ENCODE measurements at places on chromosomes 13 and 19.

GRCh38 chr13:104733427-104733826, 1667.2 kb upstream of the SLC10A2 start:
- no peak for DNase-seq

- DNase-seq = no peak
Observed at GRCh38 chr19:10631874-10632273, 6.5 kb downstream of the SLC44A2 start.

- DNase-seq = no peak
Observed at GRCh38 chr19:1438933-1439354, 748 bp downstream of the RPS15 start.

- DNase-seq = no peak
Observed at GRCh38 chr19:30168760-30169159, 203.4 kb upstream of the ZNF536 start.

- DNase-seq = no peak
Observed at GRCh38 chr13:49218493-49219051, 1.6 kb upstream of the MLNR start.

- peak; percentile 22 for DNase-seq
Observed at GRCh38 chr13:48526286-48526685, 6.6 kb downstream of the RCBTB2 start.

- no peak for DNase-seq
Observed at GRCh38 chr13:85501616-85502015, 297.6 kb downstream of the SLITRK6 start.

GRCh38 chr19:24142771-24143170, 55.8 kb downstream of the ZNF254 start:
- no peak for DNase-seq

DNA sequence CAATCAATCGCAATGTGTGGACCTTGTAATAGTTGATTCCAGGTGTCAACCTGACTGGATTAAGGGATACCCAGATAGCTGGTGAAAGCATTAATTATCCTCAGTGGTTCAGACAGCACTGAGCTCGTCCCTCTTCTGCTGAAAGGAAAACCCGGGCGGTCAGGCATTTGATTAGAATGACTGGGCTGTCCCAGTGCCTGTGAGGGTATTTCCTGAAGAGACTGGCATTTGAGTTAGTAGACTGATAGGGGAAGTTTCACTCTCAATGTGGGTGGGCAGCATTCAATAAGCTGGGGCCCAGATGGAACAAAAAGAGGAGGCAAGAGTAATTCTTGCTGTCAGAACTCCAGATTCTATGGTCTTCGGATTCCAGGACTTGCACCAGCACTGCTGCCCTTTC, 31.9 kb downstream of the KPNA3 start:
- DNase-seq = no peak

DNA sequence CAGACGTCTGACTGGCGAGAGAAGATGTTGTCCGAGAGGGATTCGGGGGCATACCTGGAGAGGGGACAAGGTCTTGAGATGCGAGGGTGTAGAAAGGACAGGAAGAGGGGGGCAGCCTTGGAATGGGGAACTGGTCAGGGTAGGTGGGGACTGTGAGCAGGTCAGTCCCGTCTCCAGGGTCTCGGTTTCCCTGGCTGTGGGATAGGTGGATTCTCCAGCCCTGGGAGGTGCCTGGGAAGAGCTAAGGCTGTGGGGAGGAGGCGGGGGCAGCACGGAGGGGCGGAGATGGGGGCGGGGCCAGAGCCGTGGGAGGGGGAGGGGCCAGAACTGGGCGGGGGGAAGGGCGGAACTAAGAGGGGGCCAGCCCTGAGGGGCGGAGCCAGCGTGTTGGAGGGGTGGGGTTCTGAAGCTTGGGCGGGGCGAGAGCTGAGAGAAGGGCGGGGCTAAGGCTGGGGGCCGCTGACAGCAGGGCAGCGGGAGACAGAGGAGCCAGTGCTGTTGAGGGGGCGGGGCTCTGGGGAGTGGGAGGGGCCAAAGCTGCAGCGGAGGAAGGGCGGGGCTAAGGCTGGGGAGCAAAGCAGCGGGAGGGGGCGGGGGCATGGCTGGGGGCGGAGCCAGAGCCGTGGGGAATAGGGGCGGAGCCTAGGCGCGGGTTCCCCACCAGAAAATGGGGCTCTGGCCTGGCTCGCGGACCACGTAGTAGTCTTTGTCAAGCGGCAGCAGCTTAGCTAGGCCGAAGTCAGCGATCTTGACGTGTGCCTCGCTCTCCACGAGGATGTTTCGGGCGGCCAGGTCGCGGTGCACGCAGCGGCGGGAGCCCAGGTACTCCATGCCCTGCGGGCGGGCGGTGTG, 9.5 kb upstream of the INSL3 start:
- DNase-seq = peak; percentile 47

GRCh38 chr13:109509154-109509900, 277.1 kb downstream of the IRS2 start:
- DNase-seq = no peak

DNA sequence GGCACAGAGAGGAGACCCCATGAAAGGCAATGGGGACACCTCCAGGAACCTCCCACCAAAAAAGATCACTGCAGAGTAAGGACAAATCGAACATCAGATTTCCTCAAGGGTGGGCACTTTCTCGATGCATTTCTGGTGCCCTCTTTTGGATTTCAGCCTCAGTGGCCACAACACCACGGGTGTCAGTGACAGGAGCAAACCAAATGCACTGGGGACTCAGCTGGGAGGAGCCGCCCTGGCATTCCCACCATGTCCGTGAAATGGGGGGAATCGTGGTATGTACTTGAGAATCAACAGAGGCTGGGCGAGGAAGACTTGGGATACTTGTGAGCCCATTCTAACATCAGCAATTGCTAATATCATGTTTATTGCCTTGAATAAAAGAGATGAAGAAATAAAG, 16.3 kb downstream of the FAM187B start:
- DNase-seq = no peak

DNA sequence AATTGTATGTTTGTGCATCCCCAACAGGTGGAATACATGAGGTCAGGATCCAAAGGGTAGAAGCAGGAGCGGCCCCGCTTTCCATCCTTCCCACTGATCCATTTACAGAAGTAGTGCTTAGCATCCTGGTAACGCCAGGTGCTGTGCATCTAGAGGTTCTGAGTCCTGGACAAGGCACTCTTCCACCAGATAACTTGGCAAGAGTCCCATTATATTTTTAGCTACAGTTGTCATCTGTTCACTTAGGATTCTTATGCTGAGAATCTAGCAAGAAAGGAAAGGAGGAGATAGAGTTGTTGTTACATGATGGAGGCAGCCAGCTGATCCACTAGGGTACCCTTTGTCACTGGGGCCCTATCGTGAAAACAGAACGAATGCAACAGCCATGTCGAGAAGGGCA, 389.5 kb upstream of the ZNF507 start:
- DNase-seq = no peak

DNA sequence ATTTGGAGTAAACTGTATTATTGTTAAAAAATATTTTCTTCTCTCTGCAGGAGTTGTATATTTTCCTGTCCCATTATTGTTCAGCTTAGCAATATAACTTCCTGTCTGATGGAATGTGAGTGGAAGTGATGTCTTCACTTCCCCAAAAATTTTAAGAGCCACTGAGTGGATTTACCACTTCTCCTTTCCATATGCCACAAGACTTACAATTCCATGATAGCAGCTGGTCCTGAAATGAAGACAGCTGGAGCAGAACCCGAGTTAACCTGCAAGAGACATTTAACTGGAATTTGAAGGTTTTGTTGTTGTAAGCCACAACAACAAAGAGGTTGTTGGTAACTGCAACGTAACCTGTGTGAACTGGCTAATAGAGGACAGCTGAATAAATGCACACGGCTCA, 23.4 kb upstream of the TBC1D4 start:
- DNase-seq = no peak
